Breast epithelium (tissue), 4 donors: ENCODE measurements at places on chromosomes 16 and 17. TPM values are rescaled to one million over a fixed set of nuclear protein-coding genes. Genes with fewer than 3 reads are reported as not detected.

GRCh38 chr17:50266384-50267073 lies 7.7 kb upstream of the TMEM92 start:
- H3K4me1 ChIP-seq, result peaks cover 12% of the 10 kb centered on the region
- DNase-seq, result peak; percentile 76
- no peak overlapping the region for H3K4me3 ChIP-seq
- no peaks in the 10 kb centered on the region for H3K27me3 ChIP-seq
- H3K27ac ChIP-seq, result peak overlapping the region; percentile 31

- H3K4me3 ChIP-seq, result peak within 1 kb of the TSS; percentile 40
- no peaks in the 10 kb centered on the region for H3K4me1 ChIP-seq
- H3K36me3 ChIP-seq, result no peaks in the 10 kb centered on the region
- no peak for DNase-seq
- no peaks in the 10 kb centered on the region for H3K27me3 ChIP-seq
Observed at GRCh38 chr17:42850954-42851353, at the start of gene AOC3. Gene AOC3 (plus strand): TSS chr17:42851199. CDS start chr17:42851344, 145 bp downstream.

DNA sequence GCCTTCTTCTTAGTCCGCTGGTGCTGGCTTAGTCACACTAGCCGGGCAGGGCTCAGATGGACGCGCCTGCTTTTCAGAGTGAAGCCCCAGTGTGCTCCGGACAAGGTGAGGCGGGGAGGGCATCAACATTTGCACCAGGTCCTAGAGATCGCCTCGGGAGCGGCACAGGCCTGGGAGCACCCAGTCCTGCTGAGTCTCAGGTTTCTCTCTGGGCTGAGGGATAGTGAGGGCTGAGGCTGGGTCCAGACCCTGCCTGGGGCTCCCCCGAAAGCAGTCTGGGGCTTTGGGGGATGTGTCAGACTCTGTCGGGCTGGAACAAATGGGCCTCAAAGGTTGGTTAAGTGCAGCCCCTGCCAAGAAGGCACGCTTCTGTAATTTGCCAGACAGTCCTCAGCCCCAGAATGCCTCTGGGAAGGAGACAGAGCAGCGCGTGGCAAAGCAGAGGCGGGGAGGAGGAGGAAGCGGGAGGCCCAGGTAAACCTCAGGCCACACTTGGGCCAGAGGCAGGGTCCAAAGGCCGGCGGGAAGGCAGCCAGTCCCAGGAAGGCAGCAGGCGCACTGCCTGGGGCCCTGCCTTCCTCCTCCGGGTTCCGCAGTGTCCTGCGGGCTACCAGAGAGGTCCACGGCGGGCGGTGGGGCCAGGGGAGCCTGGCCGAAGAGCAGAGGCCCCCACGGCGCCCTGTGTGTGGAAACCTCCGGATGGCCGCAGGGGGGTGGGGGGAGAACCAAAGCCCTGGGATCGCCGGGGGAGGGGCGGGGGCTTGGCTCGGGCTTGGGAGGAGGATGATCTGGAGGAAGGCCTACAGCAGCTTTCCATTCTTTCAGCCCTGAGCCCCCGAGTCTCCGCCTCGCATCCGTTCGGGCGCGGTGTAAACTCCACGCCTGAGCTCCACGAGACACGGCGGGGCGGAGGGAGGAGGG lies 39.5 kb upstream of the ATP2A3 start:
- H3K4me3 ChIP-seq, result no peak overlapping the region
- H3K36me3 ChIP-seq, result peaks cover 3% of the 10 kb centered on the region
- no peaks in the 10 kb centered on the region for H3K4me1 ChIP-seq
- H3K27ac ChIP-seq, result no peak overlapping the region

- H3K36me3 ChIP-seq, result no peaks in the 10 kb centered on the region
- no peak overlapping the region for H3K4me3 ChIP-seq
- no peaks in the 10 kb centered on the region for H3K4me1 ChIP-seq
- no peaks in the 10 kb centered on the region for H3K27me3 ChIP-seq
- no peak overlapping the region for H3K27ac ChIP-seq
Observed at GRCh38 chr16:12661656-12662172, 142.0 kb downstream of the CPPED1 start.

- no peak overlapping the region for H3K27ac ChIP-seq
Observed at GRCh38 chr16:20538687-20539086, 37.5 kb downstream of the ACSM2B start.

- H3K36me3 ChIP-seq, result no peaks in the 10 kb centered on the region
- DNase-seq, result no peak
- peak overlapping the region; percentile 52 for H3K27ac ChIP-seq
- H3K4me3 ChIP-seq, result no peak overlapping the region
Observed at GRCh38 chr17:64747938-64748540, 85.9 kb upstream of the SMURF2 start.

GRCh38 chr16:66222756-66223155 lies 143.7 kb upstream of the CDH5 start:
- H3K27ac ChIP-seq, result no peak overlapping the region
- no peaks in the 10 kb centered on the region for H3K4me1 ChIP-seq
- no peak overlapping the region for H3K4me3 ChIP-seq
- no peak for DNase-seq
- H3K27me3 ChIP-seq, result no peaks in the 10 kb centered on the region

GRCh38 chr17:13490906-13491482 lies 110.7 kb downstream of the HS3ST3A1 start:
- no peak overlapping the region for H3K27ac ChIP-seq
- H3K4me3 ChIP-seq, result no peak overlapping the region
- H3K4me1 ChIP-seq, result no peaks in the 10 kb centered on the region
- no peaks in the 10 kb centered on the region for H3K36me3 ChIP-seq

DNA sequence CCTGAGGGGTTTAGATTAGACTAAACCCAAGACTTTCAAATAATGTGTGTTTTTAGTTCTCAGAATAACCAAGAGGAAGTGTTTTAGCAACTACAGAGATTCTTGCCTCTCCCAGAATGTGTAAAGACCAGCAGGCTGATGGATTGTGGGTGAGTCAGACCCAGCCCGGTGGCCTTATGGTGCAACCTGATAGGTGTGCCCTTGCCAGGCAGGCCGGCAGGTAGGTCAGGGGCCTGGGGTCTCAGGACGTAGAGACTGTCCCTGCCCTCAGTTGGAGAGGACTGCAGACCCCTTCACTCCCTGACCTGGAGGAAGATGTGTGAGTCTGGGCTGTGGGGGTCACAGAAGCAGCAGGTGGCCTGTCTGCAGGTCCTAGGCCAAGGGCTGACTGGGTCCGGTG lies 47.2 kb upstream of the ACSF3 start:
- DNase-seq, result no peak
- H3K4me3 ChIP-seq, result no peak overlapping the region
- no peaks in the 10 kb centered on the region for H3K4me1 ChIP-seq
- H3K36me3 ChIP-seq, result no peaks in the 10 kb centered on the region

DNA sequence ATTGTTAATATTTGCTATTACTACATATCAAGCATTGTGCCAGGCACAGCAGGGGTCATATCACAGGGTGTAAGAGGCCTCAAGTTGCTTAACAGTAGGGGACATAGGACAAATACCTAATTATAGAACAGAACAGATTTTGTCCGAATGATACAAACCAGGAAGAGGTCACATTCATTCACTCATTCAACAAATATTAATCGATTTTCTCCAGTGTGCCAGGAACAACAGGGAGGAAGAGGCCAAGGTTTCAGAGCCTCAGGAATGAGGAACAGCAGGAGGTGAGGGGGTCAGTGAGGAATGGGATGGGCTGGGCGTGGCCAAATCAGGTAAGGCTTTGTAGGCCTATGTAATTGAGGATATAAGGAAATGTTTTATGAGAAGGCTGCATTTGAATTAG lies 11.2 kb upstream of the CHST4 start:
- H3K36me3 ChIP-seq, result no peaks in the 10 kb centered on the region
- no peak overlapping the region for H3K4me3 ChIP-seq
- H3K27me3 ChIP-seq, result no peaks in the 10 kb centered on the region
- no peaks in the 10 kb centered on the region for H3K4me1 ChIP-seq
- H3K27ac ChIP-seq, result no peak overlapping the region
- DNase-seq, result no peak

- H3K36me3 ChIP-seq, result no peaks in the 10 kb centered on the region
- no peaks in the 10 kb centered on the region for H3K27me3 ChIP-seq
- peaks cover 21% of the 10 kb centered on the region for H3K4me1 ChIP-seq
- peak; percentile 92 for DNase-seq
Observed at GRCh38 chr17:81328978-81329926, 34.1 kb upstream of the SLC38A10 start.

TPSG1 gene
- 1.8 TPM for total RNA-seq

ACSM5 gene
- total RNA-seq, result 8.8 TPM

DHRS13 gene
- 14.2 TPM for total RNA-seq

ZNF624 gene
- 10.0 TPM for total RNA-seq

OTOA gene
- total RNA-seq, result 0.96 TPM

MSI2 gene
- total RNA-seq, result 71.1 TPM

LPCAT2 gene
- 24.3 TPM for total RNA-seq

KIF2B gene
- total RNA-seq, result not detected

KRT13 gene
- total RNA-seq, result not detected
